ENCODE measurements at places on chromosomes 4 and X.
A peak's percentile ranks its signal among the peaks of the same experiment; 100 is the strongest.

- no peak for DNase-seq
These were observed 53.1 kb downstream of the ANKRD17 start for GRCh38 chr4:73205482-73205881.

DNA sequence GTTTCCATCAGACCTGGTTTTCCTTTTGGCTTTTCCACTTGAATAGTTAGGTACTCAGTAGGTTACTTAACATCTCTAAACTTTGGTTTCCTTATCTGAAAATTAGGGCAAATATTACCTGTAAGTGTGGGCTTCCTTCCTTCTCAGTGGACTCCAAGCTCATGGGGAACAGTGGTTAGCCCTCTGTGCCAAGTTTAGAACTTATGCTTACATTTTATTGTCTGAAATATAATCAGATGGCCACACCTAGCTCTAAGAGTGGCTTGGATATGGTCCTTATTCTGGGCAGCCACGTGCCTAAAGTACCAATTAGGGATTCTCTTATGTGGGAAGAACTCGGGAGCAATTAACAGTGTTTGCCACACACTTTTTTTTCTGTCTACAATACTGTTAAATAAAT is 133.9 kb downstream of the UCHL1 start:
- no peak for DNase-seq

GRCh38 chr4:154414371-154414770 is 77.2 kb downstream of the DCHS2 start:
- DNase-seq = no peak

DNA sequence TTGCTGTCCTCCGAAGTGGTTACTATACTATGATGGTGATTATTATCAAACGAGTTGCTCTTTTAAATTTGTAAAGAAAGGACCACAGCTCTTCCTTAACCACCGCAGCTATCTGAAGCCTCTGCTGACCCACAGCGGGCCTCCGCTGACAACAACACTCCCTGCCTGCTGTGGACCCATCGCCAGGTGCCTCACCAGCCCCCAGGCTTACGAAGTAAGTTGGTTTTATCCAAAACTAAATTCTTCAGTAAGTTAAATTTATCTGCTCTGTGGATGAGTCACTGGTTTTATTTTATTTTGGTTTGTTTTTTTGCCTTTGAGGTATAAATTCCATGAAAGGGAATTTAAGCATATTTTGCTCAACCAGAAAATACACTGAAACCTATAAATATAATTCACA is 54.7 kb downstream of the SLC9A6 start:
- no peak for DNase-seq

- DNase-seq = no peak
These were observed 27.7 kb downstream of the CHST7 start for GRCh38 chrX:46601283-46601682.

DNA sequence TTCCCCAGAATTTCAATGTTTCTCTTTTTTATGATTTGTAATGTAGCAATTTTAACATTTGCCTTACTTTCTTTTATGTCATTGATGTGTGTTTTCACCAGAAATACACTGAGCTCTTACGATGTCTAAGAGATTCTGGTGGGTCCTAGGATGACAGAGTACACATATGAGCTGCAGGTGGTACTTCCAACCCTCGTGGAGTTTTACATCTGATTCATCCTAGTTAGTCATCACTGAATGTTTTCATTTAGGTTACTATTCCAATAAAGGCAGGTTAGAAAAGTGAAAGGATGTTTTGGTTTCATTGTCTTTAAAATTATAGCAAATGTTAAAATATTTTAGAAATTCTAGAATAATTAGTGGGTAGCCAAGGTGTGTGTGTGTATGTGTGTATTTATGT is 605.9 kb downstream of the ADGRL3 start:
- no peak for DNase-seq

DNA sequence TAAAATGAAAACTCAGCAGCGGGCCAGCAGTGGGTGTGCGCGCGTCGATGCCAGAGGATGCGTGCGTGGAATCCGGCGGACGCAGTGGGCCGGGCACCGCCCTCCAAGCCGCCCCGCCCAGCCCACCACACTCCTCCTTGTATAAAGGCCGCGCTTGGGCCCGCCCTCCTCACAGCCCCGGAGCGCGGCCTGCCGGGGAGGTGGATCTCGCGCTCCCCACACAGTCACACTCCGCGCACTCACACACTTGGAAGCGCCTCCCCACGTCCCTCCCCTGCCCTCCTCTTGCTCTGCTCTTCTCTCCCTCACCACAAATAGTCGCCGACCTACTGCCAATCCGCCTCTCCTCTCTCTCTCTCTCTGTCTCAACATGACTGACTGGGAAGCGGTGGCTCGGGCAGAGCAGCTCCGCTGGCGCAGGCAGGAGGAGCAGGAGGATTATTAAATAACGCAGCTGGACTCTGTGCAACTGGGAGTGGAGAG is at the start of gene CCSER1:
CCSER1 (plus strand) TSS at position 172 of the 483 bp plus-strand sequence.
- DNase-seq = peak; percentile 81

DNA sequence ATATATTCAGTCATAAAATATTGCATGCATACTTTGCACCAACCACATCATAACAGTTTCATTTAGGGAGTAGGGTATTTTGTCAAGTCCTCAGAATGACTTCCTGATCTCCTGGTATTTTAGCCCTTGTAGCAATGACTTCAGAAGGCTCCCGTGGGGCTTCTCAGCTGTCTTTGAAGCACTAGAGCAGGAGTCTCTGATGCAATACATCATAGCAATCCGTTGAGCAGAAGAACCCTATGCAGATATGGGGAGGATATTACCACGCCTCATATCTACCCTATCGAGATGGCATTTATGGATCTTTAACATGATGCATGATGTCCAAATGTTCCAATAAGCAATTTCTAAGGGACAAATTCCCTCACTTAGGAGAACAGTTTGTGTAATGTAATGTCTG is 373.7 kb upstream of the FTHL17 start:
- DNase-seq = no peak
